GM23338 (cell line): ENCODE measurements at places on chromosomes 7 and 10. TPM values are rescaled to one million over a fixed set of nuclear protein-coding genes. Genes with fewer than 3 reads are reported as not detected.

NEUROD6 gene
- not detected in 2 replicates for polyA plus RNA-seq

C10orf105 gene
- polyA plus RNA-seq, result 0.15 and 0.19 TPM in 2 replicates

MRM2 gene
- 37.8 and 41.1 TPM in 2 replicates for polyA plus RNA-seq

CSTF2T gene
- 7.9 and 9.8 TPM in 2 replicates for polyA plus RNA-seq

GDF10 gene
- polyA plus RNA-seq, result not detected in 2 replicates

GPR26 gene
- polyA plus RNA-seq, result 0.06 TPM in 1 of 2 replicates, not detected in the other

EBF3 gene
- polyA plus RNA-seq, result 0.12 and 0.27 TPM in 2 replicates

CXCL12 gene
- 58.5 and 63.7 TPM in 2 replicates for polyA plus RNA-seq

MCM10 gene
- polyA plus RNA-seq, result 33.4 and 43.0 TPM in 2 replicates

CHN2 gene
- 6.1 and 9.2 TPM in 2 replicates for polyA plus RNA-seq

ICA1 gene
- 75.4 and 83.7 TPM in 2 replicates for polyA plus RNA-seq

XRCC2 gene
- polyA plus RNA-seq, result 13.4 and 18.9 TPM in 2 replicates

GHRHR gene
- polyA plus RNA-seq, result 0.64 and 2.2 TPM in 2 replicates

GOLGA7B gene
- 0.15 TPM in 1 of 2 replicates, not detected in the other for polyA plus RNA-seq

CPEB3 gene
- 0.74 and 0.82 TPM in 2 replicates for polyA plus RNA-seq

RADIL gene
- polyA plus RNA-seq, result 4.3 and 4.8 TPM in 2 replicates

LDB3 gene
- 0.16 and 0.42 TPM in 2 replicates for polyA plus RNA-seq

MINDY4 gene
- polyA plus RNA-seq, result 1.3 and 1.7 TPM in 2 replicates

VPS37D gene
- 1.8 and 2.2 TPM in 2 replicates for polyA plus RNA-seq

MAT1A gene
- polyA plus RNA-seq, result 0.97 and 1.3 TPM in 2 replicates

VSIR gene
- 0.74 TPM in 1 of 2 replicates, not detected in the other for polyA plus RNA-seq

CC2D2B gene
- 0.80 and 0.92 TPM in 2 replicates for polyA plus RNA-seq

AP1S1 gene
- 11.5 and 12.2 TPM in 2 replicates for polyA plus RNA-seq

OR9A2 gene
- polyA plus RNA-seq, result not detected in 2 replicates

ZNF853 gene
- polyA plus RNA-seq, result 0.32 and 0.78 TPM in 2 replicates

TMEM140 gene
- 1.3 and 2.7 TPM in 2 replicates for polyA plus RNA-seq

ACTA2 gene
- polyA plus RNA-seq, result 3.4 and 3.9 TPM in 2 replicates

CPN1 gene
- polyA plus RNA-seq, result 0.32 TPM in 1 of 2 replicates, not detected in the other

LRRC17 gene
- 1.0 and 2.8 TPM in 2 replicates for polyA plus RNA-seq

PNLIPRP1 gene
- 0.21 TPM in 1 of 2 replicates, not detected in the other for polyA plus RNA-seq
